ENCODE measurements at places on chromosomes 2 and 18. TPM values are rescaled to one million over a fixed set of nuclear protein-coding genes. Genes with fewer than 3 reads are reported as not detected.

PARD3B gene
- 29.5 TPM for total RNA-seq

RBKS gene
- 1.7 TPM for total RNA-seq

OR6B3 gene
- not detected for total RNA-seq

TUBA3E gene
- not detected for total RNA-seq

DNA sequence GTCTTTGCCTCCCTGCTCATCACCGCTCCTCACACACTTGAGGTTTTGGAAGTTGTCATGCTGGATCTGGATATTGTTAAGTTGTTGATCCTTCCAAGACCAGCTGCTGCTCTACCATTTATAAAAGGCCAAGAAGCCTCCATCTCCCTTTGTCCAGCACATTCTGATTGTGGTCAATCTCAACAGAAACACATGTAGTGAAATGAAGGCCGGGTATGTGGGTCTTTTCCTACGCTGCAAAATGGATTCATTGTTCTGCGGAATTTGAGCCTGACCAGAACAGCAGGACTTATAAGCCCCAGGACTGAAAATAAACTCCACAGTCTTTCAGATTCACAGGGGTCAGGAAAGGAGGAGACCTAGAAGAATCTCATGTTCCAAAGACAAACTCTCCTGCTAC, 238.4 kb downstream of the CMPK2 start:
- H3K27me3 ChIP-seq: no peaks in the 10 kb centered on the region
- no peaks in the 10 kb centered on the region for H3K36me3 ChIP-seq
- DNase-seq: no peak
- no peak overlapping the region for H3K4me3 ChIP-seq
- no peak overlapping the region for H3K27ac ChIP-seq
- no peaks in the 10 kb centered on the region for H3K4me1 ChIP-seq

DNA sequence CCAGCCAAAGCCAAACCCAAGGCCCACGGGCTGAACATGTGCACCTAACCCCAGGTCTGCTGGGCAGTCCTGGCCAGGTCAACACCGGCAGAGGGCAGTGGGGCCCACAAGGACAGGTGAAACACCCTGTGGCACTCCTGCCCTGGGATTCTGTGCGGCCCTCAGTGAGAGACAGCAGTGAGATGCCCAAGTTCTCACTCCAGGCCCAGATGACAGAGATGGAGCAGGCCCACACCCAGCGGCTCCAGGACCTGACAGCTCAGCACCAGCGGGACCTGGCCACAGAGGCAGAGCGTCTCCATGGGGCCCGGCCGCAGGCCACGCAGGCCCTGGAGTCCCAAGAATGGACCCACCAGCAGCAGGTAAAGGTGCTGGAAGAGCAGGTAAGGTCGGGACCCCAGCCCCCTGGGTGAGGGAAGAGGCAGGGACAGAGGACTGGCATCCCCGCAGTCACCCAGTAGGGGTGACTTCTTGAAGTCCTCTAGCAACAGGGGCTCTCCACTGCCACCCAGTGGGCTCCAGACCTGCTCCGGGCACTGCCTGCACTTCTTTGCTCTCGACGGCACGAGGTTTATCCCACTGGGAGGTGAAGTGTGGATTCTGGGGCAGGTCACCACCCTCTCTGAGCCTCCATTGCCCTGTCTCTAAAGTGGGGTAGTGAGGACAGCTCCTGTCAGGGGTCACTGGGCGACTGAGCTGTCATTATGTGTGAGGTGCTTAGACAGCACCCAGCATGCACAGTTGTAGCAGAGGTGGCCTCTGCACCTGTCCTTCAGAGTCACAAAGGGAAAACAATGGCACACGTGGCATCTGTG, 8.8 kb upstream of the SNED1 start:
- no peaks in the 10 kb centered on the region for H3K36me3 ChIP-seq
- no peak for DNase-seq
- H3K27ac ChIP-seq: no peak overlapping the region
- no peaks in the 10 kb centered on the region for H3K27me3 ChIP-seq

DNA sequence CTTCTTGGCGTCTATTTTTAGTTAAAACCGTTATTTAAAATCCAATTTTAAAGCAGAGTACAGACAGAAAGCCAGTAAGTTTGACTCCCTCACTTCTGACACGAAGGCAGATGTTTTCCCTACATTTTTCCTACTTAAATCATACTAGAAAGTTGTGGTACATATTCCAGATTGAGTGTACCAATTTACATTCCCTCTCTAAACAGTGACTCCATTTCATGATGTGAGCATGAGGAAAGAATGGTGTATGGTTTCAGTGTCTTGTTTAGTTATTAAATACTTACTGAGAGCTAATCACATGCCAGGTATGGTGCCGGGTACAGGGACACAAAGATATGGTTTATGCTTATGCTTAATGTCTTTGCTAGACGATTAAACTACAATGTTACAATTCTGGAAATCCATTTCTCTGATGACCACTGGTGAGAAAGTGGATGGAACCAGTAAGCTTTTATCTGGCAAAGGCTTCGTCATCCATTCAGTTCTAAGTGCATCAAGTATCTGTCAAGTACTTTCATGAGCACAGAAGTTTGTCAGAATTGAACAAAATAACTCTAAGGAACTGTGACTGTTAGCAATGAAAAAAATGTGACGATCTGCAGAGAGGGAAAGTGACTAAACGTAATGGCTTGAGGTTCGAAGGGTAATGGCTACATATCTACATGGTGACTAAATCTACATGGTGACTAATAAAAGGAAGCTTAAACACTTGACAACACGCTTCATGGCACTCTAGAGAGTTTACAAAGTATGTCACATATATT, 25.7 kb downstream of the MAP4K3 start:
- no peaks in the 10 kb centered on the region for H3K27me3 ChIP-seq
- no peak for DNase-seq
- no peak overlapping the region for H3K4me3 ChIP-seq
- H3K27ac ChIP-seq: no peak overlapping the region
- peaks cover 98% of the 10 kb centered on the region for H3K4me1 ChIP-seq
- H3K36me3 ChIP-seq: no peaks in the 10 kb centered on the region

DNA sequence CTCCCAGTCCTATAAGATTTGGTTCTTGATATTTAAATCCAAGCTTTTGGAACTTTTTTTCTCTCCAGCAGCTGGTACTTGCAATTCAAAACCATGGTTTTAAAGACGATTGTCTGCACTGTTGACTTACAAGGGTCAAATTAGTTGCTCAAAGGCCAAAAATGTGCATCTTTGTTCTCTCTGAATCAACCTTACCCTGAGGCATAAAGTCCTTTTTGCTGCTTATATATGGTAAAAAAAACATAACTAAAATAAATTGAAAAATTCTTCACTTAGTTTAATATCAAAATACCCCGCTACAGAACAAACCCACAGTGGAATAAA, 592.7 kb downstream of the XIRP2 start:
- H3K27me3 ChIP-seq: no peaks in the 10 kb centered on the region
- H3K4me3 ChIP-seq: no peak overlapping the region
- DNase-seq: no peak

- peaks cover 35% of the 10 kb centered on the region for H3K4me1 ChIP-seq
- no peaks in the 10 kb centered on the region for H3K27me3 ChIP-seq
- no peaks in the 10 kb centered on the region for H3K36me3 ChIP-seq
Measured at GRCh38 chr2:218567797-218568189, 358 bp downstream of the USP37 start.

DNA sequence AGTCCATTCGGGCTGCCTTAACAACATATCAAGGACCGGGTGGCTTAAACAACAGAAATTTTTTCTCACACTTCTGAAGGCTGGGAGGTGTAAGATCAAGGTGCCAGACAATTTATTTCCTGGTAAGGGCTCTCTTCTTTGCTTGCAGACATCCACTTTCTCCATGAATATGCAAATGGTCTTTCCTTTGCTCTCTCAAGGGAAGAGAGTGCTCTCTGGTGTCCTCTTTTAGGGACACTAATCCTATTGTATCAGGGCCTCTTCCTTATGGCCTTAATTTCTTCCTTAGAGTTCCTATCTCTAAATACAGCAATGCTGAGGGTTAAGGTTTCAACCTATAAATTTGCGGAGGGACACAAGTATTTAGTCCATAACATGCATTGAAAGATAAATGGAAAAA, 770.8 kb downstream of the DSC3 start:
- no peaks in the 10 kb centered on the region for H3K27me3 ChIP-seq
- H3K4me3 ChIP-seq: no peak overlapping the region
- no peaks in the 10 kb centered on the region for H3K4me1 ChIP-seq
- DNase-seq: no peak
- H3K36me3 ChIP-seq: no peaks in the 10 kb centered on the region

DNA sequence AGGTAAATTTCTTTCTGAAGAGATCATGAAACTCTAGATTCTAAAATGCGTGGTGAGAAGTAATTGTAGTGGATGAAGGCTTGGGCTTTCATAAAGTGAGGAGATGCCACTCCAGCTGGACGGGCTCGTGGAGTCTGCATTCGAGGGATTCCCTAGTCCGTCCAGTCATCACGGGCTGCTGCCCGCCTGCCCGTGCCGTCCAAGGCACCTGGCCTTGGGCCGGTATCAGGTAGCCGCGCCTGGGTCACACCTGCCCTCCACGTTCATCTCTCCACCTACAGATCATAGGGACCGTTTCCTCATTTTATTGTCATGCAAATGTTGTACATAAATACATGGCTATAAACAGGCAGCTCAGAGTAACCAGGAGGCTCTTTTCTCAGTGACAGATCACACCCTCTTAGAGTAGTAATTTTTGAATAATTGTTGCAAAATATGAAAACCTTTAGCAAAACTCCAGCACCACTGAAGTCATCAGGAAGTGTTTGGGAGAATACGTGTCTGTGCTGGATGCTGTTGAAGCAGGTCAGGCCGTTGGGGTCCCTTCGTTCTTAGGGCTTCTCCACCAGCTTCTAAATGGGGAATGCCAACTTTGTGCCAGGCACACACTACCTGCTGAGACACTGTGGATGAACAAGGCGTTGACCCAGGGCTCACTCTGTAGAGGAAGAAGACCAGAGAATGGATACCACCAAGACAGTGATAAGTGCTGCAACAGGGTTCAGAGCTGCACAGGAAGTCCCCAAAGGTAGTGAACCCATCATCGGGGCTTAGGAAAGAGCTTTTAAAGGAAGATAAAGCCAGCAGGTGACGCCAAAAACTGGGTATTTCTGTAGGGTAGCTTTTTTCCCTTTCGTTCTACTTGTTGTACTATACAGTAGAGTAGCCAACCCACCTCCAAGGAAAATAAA, 112.5 kb downstream of the FAM210A start:
- peaks cover 55% of the 10 kb centered on the region for H3K4me1 ChIP-seq
- no peak overlapping the region for H3K4me3 ChIP-seq
- H3K27ac ChIP-seq: no peak overlapping the region
- no peaks in the 10 kb centered on the region for H3K36me3 ChIP-seq
- H3K27me3 ChIP-seq: no peaks in the 10 kb centered on the region

GRCh38 chr2:160223560-160223959, 23.5 kb upstream of the ITGB6 start:
- no peaks in the 10 kb centered on the region for H3K36me3 ChIP-seq
- no peak overlapping the region for H3K27ac ChIP-seq
- no peaks in the 10 kb centered on the region for H3K27me3 ChIP-seq
- no peak for DNase-seq

GRCh38 chr2:238505119-238505891, 78.6 kb downstream of the ASB1 start:
- H3K27me3 ChIP-seq: no peaks in the 10 kb centered on the region
- H3K36me3 ChIP-seq: no peaks in the 10 kb centered on the region
- H3K27ac ChIP-seq: no peak overlapping the region
- H3K4me1 ChIP-seq: no peaks in the 10 kb centered on the region

DNA sequence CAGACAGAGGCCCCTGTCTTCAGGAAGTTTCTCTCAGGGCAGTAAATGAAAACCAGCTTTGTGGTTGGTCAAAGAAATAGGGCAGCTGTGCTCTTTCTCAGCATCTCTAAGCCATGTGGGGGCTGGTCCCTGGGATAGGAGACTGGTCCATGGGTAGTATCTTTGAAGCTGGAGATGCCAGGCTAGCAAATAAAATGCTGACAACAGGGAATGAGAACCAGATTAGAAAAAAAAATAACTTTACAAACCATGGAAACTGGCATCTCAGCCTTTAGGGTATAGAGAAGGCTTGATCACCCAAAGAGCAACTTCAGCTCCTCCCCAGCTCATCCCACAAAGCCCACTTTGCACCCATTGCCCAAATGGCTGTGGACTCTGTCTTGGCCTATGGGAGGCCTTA, 138.1 kb downstream of the TTC32 start:
- no peak overlapping the region for H3K27ac ChIP-seq
- H3K4me1 ChIP-seq: peaks cover 34% of the 10 kb centered on the region
- no peak for DNase-seq
- no peaks in the 10 kb centered on the region for H3K27me3 ChIP-seq

- peaks cover 16% of the 10 kb centered on the region for H3K4me1 ChIP-seq
- H3K27ac ChIP-seq: no peak overlapping the region
- H3K27me3 ChIP-seq: no peaks in the 10 kb centered on the region
- no peaks in the 10 kb centered on the region for H3K36me3 ChIP-seq
Measured at GRCh38 chr2:240377366-240377765, 58.1 kb upstream of the GPC1 start.

DNA sequence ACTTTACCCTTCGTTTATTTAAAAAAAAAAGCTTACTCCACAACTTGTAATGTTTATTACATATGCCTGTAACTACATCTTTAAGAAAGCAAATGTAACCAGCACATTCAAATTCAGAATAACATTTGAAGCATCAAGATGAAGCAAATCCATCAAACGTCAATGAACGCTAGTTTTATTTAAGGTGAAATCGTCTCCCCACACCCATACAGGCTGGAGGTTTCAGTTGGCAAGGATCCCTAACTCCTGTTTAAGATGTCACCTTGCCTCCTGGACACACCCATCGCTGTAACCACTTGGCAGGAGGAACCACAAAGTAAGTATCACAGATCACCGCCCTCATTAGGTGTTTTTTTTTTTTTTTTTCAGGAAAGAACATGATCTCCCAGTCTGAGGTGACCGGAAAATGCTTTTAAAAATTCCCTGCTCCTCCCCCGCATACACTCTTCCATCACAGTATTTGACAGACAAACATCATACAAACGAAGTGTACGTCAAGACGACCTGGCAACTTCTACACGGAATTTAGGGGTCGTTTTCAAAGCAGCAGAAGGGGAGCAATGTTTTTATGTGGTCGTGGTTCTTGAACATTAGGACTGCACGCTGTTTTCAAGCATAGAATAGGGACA, 19.7 kb upstream of the STPG4 start:
- no peak for DNase-seq
- H3K27me3 ChIP-seq: no peaks in the 10 kb centered on the region
- peaks cover 47% of the 10 kb centered on the region for H3K4me1 ChIP-seq
- H3K36me3 ChIP-seq: peaks cover 5% of the 10 kb centered on the region

DNA sequence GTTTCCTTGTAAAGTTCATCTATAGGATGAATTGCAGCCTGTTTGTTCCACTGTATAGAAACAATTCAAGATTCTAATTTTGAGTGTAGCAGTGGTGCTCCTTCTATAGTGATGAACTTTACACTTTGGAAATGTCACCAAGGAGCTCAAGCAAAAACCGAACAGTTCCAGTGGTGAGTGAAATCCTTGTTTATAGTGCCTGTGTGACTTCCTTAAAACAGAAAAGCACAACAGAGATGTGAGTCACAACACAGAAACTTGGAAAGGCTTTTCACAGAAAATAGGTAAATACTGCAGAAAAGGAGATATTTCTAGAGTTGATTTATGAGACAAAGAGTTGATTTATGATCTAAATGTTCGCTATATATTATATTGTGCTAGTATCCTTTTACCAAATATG, 482.0 kb downstream of the PTPRM start:
- no peak overlapping the region for H3K4me3 ChIP-seq
- H3K27ac ChIP-seq: no peak overlapping the region
- peaks cover 22% of the 10 kb centered on the region for H3K4me1 ChIP-seq
- DNase-seq: no peak
- H3K27me3 ChIP-seq: no peaks in the 10 kb centered on the region
- H3K36me3 ChIP-seq: no peaks in the 10 kb centered on the region
